Activated T-cell treated with anti-CD3 and anti-CD28 coated beads, Interleukin-2, amount 50 U/mL, for 1 hour (primary cell): ENCODE measurements at places on chromosomes 13 and 19.

GRCh38 chr13:78020861-78021260 lies 102.2 kb upstream of the EDNRB start:
- DNase-seq = no peak

- DNase-seq = no peak
Observed at GRCh38 chr13:112509190-112509589, 78.8 kb downstream of the TUBGCP3 start.

- no peak for DNase-seq
Observed at GRCh38 chr13:33677215-33677614, 140.7 kb upstream of the RFC3 start.

GRCh38 chr19:33052352-33052972 lies 12.2 kb downstream of the RHPN2 start:
- DNase-seq = no peak

- no peak for DNase-seq
Observed at GRCh38 chr13:28528848-28529247, 33.9 kb upstream of the FLT1 start.
